ENCODE measurements at places on chromosomes 16 and 17.

- DNase-seq, result peak; percentile 44
Observed at GRCh38 chr17:63946440-63947363, 14.6 kb upstream of the CD79B start.

- no peak for DNase-seq
Observed at GRCh38 chr17:56756536-56756935, 77.2 kb downstream of the C17orf67 start.

DNA sequence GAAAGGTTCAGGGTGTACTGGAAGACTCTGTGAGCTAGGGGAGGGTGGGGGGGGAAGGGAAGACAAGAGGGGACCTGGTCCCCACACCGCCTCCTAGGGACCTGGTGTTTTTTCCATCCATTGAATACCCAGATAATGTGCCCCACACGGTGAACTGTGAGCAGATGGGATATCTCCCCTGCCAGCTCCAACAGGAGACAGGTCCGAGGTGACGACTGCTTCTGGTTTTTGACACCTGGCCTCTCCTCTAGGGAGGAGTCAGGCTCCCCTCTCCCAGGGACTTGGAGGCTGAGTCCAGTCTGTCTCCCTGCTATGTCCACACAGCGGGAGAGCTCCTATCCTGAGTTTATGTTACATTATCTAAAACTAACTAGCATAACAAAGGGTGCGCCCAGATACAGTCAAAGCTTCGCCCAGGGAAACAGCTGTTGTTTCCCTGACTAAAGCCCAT, 1.8 kb downstream of the MARVELD3 start:
- no peak for DNase-seq

- DNase-seq, result peak; percentile 77
Observed at GRCh38 chr16:85303354-85303883, 191.1 kb upstream of the CIBAR2 start.

GRCh38 chr17:62628831-62629555, 1.5 kb downstream of the MRC2 start:
- no peak for DNase-seq

DNA sequence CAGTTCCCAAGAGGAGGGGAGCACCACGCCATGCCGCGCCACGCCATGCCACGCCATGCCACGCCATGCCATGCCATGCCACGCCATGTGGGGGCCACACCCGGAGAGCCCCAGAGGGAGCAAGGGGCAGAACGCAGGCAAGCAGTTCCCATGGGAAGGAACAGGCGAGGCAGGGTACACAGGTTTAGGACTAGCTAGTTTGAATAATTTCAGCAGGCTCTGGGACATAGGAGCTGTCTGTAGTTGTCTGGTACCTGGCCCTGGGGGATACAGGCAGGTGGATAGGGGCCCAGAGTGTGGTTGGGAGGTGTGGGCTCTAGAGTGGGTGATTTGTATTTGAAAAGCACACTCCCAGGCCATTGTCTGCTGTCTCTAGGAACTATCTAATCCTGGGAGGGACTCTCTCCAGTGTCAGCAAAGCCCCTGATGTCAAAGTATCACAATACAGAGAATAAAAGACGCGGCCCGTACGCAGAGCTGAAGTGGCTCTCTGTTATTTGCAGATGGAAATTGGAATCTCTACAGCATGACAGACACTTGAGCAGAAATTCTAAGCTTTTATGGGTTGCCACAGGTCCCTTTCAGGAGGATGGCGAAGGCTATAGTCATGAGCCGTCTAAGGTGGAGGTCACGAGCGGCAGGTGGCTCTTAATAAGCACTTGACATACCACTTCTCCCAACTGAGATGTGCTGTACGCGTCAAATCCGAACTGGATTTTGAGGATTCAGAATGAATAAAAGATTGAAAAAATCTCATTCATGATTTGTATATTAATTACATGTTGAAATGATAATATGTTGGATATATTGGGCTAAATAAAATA, 220.8 kb upstream of the TNRC6C start:
- DNase-seq, result no peak

DNA sequence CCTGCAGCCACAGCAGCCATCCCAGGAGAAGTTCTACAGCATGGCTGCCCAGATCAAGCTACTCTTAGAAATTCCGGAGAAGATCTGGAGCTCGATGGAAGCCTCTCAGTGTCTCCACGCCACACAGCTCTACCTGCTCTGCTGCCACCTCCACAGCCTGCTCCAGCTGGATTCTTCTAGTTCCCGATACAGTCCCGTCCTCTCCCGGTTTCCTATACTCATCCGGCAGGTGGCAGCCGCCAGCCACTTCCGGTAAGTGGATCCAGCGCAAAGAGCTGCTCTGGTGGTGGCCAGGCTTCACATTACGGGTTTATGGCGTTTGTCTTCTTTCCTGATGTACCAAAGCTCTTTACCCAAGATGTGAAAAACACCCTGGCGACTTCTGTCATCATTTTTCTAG, 3.6 kb downstream of the COG1 start:
- no peak for DNase-seq

DNA sequence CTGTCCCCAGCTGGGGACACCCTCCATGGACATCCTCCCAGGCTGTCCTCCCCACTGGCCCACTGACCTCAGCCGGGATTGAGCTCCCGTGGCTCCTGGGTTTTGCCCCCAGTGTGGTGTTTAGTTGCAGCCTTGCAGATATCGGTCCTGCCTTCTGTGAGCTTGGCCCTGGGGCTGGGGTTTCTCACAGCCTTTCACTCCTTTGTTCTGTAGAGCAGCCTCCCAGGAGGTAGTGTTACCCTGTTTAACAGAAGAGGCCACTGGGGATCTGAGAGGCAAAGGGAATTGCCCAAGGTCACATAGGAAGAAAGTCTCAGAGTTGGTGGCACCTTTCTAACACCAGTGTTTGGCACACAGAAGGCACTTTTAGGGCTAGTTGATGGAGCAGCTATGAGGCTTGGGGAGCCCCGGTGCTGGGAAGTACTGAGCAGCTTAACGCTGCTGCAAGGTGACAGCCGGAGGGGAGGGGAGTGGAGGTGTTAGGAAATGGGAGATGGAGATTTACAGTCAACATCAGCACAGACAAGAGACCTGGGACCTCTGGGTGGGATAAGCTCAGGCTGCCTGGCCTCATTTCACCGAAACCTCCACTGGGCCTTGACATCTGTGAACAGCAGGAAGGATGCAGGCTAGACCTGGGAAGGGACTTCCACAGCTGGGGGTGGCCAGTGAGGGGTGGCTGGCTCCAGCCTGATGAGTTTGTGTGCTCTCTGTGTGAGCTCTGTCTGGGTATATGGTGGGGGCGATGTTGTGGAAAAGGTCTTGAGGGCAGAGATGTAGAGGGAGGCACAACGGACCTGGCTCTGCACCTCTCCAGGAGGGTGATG, 26.1 kb downstream of the CACNA1G start:
- DNase-seq, result no peak

- no peak for DNase-seq
Observed at GRCh38 chr17:17815436-17816200, 21.2 kb downstream of the SREBF1 start.

DNA sequence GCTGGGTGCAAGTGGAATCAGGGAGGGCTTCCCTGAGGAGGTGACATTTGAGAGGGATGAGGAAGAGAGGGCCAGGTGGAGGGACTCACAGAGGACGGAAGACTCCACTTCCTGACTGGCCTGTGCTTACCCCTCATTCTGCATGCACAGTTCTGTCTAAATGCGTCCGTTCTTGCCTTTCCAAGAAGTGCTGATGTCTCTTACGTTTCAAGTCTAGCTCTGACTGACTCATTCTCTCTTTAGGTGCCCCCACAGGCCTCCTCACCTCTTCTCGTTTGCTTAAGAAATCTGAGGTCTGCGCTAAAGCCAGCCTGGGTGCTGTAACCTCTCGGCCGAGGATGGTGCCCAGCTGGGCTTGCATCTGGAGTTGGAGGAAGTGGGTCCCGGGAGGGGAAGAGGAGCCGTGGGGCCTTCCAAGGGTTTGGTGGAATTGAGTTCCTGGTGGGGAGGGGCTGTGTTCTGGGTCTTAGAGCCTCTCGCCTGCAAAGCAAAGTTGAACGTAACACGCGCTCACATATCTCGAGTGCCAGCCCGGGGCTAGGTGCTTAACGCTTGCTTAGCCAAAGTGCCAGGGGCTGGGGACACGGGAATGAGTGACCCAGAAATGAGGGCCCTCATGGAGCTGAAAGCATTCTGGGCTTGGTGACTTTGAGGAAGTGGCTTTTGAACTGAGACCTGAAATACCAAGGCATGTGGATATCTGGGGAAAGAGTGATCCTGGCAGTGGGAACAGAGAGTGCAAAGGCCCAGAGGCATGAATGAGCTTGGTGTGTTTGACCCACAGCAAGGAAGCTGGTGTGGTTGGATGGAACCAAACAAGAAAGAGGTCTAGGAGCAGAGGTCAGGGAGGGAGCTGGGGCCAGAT, 4.8 kb downstream of the IL4R start:
- DNase-seq, result peak; percentile 58
